ENCODE measurements at places on chromosomes 2 and 18.

- DNase-seq = no peak
Measured at GRCh38 chr2:196513796-196514526, 125.6 kb upstream of the CCDC150 start.

GRCh38 chr2:157867703-157868102 is 8.4 kb downstream of the ACVR1 start:
- DNase-seq = no peak

DNA sequence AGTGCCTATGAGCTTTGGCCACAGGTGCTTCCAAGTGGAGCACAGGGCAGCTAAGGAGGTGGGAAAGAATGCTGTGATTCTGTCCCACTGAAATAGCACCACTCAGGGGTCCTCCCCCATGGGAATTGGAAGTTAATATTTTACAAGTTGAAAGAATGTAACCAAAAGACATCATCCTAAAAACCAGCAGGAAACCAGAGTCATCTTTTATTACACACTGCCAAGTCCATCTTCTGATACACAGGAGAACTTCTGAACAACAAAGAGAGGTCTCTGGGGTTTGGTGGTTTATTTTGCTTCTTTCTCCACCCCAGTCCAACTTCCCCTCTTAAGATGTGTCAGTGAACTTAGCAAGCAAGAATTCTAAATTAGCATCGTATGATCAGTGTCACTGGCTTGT is 47.7 kb downstream of the COLEC12 start:
- DNase-seq = no peak

DNA sequence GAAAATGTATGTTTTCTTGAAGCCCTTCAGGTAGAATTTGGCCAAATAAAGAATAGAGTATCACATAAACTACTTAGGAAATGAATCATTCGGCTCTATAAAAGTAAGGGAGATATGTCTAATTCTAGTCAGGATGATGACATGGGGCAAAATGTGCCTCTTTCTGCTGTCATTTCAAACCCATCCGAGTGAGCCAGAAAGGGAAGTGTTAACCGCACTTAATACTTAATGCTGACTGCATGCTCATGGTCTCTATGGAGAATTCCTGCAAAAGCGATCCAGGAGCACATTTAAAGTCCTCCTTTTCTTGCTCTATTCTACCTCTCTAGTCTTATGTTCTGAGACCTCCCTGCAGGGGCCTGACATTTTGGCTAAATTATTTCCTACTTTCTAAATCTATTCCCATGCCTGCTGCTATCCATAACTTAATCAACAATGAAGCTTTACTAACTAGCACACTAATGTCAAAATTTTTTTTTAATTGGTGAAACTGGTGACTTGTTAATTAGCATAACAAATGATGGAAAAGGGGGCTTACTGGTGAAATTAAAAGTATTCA is 127.4 kb downstream of the CDC42EP3 start:
- no peak for DNase-seq

DNA sequence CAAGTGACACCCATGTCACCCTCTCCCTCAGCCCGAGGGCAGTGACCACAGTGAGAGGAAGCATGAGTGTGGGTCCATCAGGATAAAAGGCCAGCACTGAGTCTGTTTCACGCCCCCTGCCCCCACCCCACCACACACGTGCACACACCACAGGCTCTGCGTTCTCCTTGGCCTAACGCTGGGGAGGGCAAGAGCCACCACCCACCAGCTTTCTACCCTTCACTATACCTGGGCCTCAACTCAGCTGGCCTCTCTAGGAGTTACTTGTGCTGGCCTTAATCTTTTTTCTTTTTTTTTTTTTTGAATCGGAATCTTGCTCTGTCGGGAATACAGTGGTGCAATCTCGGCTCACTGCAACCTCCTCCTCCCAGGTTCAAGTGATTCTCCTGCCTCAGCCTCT is 140.5 kb downstream of the ZFP36L2 start:
- no peak for DNase-seq

GRCh38 chr2:66189553-66189952 is 245.4 kb upstream of the MEIS1 start:
- no peak for DNase-seq

GRCh38 chr2:148670773-148671172 is 26.2 kb downstream of the EPC2 start:
- DNase-seq = no peak

DNA sequence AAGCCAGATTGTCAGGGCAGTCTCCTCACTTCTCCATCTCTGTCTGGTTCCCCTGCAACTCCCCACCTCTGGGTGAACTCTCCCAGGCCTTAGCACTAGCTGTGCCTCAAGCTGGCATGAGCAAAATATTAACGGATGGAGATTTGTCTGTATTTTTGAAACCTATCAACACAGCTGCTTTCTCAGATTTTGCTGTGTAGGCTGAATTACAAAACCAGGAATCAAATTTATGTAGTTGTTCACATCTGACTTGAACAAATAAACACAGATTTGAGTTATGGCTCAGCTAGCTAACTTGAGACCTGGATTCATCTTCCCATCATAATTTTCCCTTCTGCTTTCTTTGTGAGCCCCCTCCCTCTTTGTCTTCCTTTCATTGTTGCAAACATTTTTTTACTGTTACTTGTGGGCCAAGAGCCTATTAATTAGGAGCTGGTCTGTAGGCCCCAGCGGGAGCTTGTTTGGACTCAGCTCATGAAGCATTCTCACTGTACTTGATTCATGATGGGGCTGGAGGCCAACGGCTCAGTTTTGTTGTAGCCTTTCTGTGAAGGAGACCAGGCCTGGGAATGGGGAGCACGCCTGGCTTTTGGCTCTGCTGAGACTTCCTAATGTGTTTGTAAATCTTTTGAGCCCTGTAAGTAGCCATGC is 164.1 kb upstream of the GATA6 start:
- no peak for DNase-seq

DNA sequence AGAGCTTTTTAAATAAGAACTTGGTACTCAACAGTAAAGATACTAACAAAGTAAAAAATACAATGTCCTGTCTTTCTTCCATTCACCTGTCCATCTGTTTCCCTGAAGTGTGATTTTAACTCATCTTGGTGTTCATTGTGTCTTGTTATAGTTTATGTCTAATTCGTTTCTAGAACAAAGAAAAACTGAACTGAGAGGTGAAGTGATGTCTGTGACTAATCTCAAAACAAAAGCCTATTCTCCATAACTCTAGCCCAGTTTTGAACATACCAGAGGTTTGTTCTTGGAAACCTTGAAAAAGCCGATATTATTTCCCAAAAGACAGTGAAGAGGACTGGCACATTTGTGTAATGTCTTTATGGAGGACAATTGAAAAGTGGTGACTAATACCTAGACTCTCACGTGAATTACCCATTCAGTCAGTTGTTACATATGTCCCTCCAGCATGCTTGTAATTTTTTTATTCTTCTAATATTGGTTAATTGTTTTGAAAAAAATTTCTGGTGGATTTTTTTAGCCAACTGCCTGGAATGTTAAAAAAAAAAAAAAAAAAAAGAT is 725.8 kb downstream of the SATB2 start:
- DNase-seq = no peak

DNA sequence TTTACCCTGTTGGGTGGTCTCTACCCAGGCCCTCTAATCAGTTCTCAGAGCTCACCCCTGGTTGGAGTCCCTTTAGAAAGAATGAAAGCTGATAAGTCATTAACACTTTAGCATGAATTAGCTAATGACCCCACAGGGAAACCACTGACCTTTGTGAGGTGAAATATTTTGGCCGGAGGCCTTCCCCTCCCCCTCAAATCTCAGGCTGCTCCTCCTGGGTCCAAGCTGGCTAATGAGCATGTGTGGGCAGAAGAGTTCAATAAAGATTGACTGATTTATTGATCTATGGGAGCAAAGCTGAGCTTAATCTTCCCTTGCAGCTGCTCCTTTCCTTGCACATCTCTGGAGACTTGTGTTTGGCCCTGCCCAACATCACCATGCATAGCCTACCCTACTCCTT is 78.8 kb upstream of the CCDC85A start:
- DNase-seq = no peak

DNA sequence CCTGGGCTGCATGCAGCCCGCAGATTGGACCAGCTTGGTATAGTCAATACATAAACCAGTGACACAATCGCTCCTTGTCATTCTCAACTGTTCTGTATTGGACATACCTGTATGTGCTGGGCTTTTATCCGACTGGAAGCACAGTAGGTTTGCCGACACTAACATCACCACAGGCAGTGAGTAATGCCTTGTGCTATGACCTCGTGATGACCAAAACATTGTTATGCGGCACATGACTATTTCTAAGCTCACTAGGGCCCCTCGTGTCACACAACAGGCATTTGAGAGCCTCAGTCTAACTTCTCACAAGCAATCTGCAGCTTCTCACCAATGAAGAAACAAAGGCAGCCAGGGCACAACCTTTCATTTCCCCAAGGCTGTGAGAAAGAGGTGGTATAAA is 320.8 kb downstream of the AFF3 start:
- no peak for DNase-seq

DNA sequence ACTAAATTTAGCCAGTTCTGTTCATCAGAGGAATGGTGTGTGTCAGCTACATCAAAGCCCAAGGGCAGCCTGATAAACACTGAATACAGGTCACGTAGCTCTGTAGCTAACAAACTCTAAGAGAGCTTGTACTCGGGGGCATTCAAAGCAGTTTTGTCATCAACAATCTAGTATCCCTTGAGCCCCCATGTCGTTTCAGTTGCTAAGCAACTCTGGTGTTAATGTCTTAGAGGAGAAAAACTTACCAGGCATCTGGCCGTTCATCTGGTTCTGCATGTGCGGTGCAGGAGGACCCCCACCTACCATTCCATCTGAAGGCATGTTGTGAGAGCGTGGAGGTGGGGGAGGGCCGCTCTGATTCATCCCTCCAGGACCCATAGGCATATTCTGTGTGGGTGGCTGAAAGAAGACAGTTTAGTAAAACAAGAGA is 33.1 kb downstream of the SS18 start:
- DNase-seq = no peak

DNA sequence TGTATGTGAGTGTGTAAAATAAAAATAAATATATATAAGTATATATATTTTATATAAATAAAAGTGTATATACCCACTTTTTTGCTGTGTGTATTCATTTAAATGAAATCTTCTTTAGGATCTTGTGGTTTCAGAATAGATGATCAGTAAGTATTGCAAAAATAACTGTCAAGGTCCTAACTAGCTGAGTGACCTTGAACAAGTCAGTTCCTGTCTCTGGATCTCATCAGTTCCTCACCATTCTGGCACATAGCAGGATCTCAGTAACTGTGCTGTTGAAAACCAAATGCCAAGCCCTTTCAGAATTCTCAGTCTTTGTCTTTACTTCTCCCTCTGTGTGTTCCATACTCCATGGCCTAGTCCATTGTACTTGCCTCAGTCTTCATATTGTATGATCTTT is 115.3 kb upstream of the CXCR4 start:
- DNase-seq = no peak

GRCh38 chr18:49023271-49023937 is 72.6 kb upstream of the SMAD7 start:
- DNase-seq = no peak

- DNase-seq = no peak
Measured at GRCh38 chr18:57547260-57547659, 39.2 kb downstream of the FECH start.

DNA sequence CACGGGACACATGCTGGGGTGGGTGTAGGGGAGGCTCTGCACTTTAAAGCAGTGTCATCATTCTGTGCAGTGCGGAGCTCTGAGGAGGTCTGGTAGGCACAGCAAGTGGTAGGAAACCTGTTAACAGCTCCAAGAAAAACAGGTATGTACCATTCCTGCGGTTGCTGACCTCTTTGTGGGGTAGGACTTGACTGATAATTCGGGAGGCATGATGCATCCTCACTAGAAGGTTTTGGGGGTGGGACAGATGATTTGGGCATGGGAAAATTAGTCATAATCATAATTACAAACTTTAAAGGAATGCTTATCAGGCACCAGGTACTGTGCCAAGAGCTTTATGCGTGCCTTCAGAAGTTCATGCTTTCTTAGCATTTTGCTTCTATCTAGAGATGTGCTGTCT is 9.7 kb downstream of the DOK1 start:
- DNase-seq = no peak

- DNase-seq = no peak
Measured at GRCh38 chr18:36078751-36079529, 11.6 kb upstream of the RPRD1A start.

- no peak for DNase-seq
Measured at GRCh38 chr2:129882476-129882875, 97.0 kb upstream of the RAB6C start.

DNA sequence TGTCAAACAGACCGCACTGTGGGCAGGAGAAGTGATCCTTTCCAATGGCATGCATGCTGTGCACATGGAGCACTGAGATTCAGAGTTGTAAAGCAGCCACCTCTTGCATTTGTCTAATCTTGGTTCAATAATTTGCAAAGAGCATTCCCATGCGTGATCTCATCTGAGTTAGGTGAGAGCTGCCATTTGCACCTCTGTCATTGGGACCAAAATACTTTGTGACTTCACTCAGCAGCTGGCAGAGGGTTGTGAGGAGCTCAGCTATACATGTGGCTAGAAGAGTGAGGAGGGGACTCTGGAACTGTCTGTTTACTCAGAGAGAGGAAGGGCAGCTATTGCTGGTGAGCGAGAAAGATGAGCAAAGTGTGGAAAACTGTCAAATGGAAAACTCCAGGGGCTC is 265.1 kb upstream of the TNP1 start:
- no peak for DNase-seq

DNA sequence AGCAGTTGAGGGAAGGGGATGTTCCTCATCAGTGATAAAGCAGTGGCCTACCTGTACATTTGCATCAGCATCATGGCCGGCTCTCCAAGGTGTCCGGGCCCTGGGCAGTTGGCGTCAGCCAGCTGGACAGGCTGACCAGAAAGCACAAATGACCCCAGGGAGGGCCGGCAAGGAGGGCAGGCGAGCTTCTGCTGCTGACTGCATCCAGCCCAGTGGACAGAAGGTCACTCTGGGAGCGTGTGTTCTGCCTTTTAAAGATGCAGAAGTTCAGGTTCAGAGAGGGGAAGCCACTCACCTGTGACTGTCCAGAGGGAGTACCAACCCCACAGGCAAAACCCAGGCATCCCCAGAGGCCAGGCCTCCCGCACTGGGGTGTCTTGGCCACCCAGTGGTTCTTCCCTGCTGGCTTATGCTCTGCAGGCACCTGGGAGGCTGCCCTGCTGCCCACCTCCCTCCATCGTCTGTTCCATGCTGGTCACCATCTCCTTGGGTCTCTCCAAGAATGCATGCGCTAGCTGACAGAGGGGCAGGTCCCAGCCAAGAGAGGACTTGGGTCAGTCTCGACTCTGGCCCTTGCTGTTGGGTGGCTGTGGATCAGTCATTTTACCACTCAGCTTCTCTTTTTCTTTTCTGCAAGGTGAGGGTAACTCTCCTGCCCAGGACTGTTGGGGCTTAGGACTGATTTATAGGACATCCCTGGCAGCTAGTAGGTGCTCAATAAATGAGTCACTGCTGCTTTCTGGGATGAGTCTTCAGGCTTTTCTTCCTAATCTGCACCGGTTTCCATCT is 89.9 kb downstream of the INHBB start:
- DNase-seq = no peak

- DNase-seq = no peak
Measured at GRCh38 chr2:118470297-118470696, 377.2 kb downstream of the EN1 start.

DNA sequence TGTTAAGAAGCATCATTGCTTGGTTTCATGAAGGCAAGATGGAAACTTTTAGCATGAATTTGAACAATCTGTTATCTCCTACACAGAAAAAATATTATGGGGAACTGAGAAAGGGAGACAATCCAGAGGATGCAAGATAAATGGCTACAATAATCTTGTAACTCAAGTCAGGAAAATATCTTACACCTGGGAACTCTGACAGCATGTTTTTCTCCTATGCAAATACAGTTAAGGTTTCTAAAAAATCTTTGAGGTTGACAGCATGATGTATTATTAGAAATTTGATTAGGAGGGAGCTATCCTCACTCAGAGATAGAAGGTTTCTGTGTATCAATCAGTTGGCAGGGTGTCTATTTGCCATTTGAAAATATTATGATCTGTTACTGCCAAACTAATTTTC is 75.6 kb downstream of the GPD2 start:
- no peak for DNase-seq
